ENCODE measurements at places on chromosomes 2 and 18.

GRCh38 chr18:11154368-11154989 lies 5.1 kb upstream of the PIEZO2 start:
- peak; percentile 67 for DNase-seq

- no peak for DNase-seq
Observed at GRCh38 chr2:135960150-135960549, 25.3 kb downstream of the DARS1 start.

GRCh38 chr2:127950264-127950663 lies 64.5 kb upstream of the AMMECR1L start:
- DNase-seq, result no peak

DNA sequence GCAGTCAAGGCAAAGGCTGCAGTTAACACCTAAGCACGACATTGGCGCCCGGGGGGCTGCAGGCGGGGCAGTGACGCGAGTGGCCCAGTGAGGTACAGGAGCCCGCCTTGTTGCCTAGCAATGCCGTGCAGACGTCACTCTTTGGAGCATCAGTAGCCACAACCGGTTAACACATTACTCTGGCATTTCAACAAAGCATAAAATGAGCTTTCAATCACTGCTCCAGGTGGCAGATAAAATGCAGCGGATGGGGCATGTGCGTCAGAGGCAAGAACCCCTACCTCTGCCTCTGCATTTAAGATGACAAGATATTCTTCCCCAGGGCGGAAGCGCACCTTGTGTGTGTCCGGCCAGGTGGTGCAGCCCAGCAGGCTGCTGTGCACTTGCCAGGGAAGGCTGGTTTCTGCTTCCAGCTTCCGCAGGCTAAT lies 139.4 kb downstream of the MTCL1 start:
- DNase-seq, result no peak

- DNase-seq, result no peak
Observed at GRCh38 chr18:73315381-73315780, 447.6 kb upstream of the NETO1 start.

- peak; percentile 51 for DNase-seq
Observed at GRCh38 chr18:44830581-44830980, 149.9 kb downstream of the SETBP1 start.

DNA sequence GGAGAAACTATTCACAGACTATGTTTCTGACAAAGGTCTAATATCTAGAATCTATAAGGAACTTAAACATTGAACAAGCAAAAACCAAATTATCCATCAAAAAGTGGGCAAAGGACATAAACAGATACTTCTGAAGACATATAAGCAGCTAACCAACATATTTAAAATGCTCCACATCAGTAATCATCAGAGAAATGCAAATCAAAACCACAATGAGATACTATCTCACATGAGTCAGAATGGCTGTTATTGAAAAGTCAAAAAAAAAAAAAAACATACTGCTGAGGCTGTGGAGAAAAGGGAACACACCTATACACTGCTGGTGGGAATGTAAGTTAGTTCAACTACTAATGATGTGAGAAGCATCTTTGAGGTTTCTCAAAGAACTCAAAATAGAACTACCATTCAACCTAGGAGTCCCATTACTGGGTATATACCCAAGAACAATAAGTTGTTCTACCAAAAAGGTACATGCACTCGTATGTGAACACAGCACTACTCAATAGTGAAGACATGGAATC lies 220.4 kb upstream of the TFPI start:
- peak; percentile 75 for DNase-seq

DNA sequence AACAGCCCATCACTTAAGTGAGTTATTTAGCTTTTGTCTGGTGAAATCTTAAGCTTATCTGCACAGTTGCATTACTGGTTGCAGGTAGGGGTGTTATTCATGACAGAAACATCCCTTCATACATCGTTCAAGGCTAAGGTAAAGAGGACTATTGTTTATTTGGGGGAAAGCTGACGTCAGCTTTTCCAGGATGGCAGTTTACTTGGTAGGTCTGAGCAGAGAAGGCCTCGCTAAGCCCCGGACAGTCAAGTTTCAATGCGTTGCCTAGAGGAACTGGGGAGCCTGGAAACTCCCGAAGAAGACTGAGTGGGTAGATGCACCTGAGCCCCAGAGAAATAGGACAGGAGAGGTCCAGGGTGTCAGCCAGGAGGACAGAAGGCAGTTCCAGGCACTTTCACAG lies 2.2 kb downstream of the RNU4ATAC start:
- no peak for DNase-seq

- DNase-seq, result no peak
Observed at GRCh38 chr2:207492461-207492860, 37.3 kb upstream of the CREB1 start.

GRCh38 chr2:142222715-142223114 lies 91.9 kb upstream of the LRP1B start:
- peak; percentile 53 for DNase-seq

DNA sequence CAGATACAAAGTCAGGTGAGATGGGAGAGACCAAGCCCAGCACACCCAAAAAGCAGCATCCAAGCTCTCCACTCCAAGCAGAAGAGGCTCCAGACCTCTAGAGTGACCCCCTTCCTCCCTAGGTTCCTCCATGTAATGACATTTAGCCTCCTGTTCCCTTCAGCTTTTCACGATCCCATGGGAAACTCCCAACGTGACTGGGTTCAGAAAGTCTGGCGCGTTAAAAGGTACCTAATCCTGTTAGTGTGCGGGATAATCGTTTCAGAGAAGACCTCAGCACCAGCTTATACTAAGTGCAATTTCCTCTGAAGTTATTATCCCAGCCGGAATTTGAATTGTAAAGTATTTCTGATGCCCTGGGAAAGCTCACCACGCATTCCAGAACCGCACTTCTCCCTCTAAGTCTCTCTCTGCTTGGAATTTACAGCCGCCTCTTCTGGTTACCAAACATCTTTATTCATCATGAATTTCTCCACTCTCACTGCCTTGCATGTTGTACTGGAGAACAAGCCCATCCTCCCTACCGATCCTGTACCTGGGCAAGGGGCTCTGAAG lies 46.9 kb downstream of the CCBE1 start:
- DNase-seq, result peak; percentile 80

DNA sequence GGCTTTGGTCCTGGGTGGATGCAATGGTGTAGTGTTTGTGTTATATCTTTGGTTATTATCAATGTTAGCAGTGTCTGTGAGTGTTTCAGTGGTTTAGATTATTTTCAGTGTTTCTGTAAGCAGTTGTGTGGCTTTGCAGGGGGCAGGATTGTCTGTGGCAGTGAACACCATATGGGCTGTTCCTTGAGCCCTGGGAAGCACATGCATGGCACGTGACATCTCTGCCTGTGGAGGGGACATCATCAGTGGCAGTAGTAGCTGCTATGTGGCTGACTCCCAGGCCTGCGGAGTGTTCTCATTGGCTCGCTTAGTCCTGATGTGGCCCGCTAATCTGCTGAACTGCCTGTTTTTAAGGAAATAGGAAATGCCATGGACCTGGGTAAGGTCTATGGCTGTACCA lies 327.5 kb downstream of the GULP1 start:
- no peak for DNase-seq

DNA sequence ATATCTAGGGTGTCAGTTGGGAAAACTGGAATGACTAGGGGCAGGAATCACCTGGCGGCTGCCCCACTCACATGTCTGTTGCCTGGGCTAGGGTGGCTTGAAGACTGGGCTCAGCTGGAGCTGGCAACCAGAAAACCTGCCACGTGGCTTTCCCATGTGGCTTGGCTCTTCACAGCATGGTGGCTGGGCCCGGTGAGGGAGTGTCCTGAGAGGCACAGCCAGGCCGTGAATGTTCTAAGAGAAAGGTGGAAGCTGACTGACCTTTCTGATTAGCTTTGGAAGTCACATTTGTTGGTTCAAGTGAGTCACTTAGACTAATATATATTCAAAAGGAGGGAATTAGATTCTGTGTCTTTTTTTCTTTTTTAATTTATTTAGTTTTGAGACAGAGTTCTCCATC lies 22.7 kb downstream of the SP5 start:
- no peak for DNase-seq

GRCh38 chr2:18077704-18078103 lies 199.2 kb downstream of the KCNS3 start:
- DNase-seq, result peak; percentile 68

DNA sequence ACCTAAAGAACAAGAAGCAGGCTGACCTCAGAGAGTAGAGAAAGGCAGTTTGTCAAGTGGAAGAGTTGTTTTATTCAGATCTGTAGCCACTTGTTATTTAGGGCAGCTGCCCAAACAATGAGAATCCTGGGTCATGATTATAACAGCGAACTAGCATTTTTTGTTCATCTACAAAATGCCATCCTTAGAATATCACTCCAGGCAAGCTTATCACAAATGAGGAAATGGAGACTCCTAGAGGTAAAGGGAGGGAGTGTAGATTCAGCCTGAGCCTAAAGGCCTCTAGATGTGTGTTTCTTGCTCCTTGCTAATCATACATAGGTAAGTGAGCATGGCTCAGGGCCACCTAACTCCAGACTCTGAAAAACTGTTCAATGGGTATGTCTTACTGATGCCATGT lies 126.1 kb downstream of the HNMT start:
- DNase-seq, result peak; percentile 48

- peak; percentile 70 for DNase-seq
Observed at GRCh38 chr2:19775838-19776237, 125.9 kb downstream of the TTC32 start.

- DNase-seq, result no peak
Observed at GRCh38 chr2:42653908-42654445, 85.5 kb downstream of the MTA3 start.

- no peak for DNase-seq
Observed at GRCh38 chr2:18078216-18078615, 199.7 kb downstream of the KCNS3 start.

- DNase-seq, result no peak
Observed at GRCh38 chr2:226971084-226971483, 135.2 kb downstream of the RHBDD1 start.

GRCh38 chr2:210768329-210768910 lies 212.0 kb downstream of the CPS1 start:
- DNase-seq, result no peak

DNA sequence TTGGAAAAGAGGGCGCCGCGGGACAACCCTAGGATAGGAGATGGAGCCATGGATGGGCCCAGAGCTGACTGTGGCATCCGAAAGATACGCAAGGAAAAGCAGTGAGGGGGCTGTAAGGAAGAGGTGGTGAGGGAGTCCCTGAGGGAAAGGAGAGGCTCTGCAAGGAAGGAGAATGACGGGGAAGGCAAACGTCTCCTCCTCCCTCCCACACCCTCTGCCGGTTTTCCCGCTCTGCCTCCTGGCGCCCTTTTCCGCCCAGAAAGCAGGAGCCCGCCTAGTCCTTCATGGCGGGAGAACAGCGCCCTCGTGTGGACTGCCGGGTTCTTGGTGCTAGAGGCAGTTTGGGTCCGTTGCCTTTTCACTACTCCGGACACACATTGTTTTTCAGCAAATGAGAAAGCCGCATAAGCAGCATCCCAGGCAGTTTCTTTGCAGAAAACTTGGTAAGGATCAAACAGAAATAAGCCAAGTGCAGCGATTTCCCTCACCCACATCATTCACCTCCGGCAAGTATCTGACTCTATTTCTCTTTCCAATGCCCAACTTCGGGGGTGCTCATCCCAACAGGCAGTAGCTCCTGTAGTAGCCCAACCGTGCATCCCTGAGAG lies 200.4 kb downstream of the INO80D start:
- DNase-seq, result peak; percentile 77

- DNase-seq, result no peak
Observed at GRCh38 chr18:10332452-10332851, 122.0 kb upstream of the APCDD1 start.

GRCh38 chr2:130353291-130354138 lies 2.3 kb upstream of the PTPN18 start:
- DNase-seq, result no peak

GRCh38 chr2:56565143-56565542 lies 381.4 kb downstream of the CCDC85A start:
- DNase-seq, result peak; percentile 29

GRCh38 chr2:24827321-24828237 lies 34.4 kb downstream of the CENPO start:
- peak; percentile 79 for DNase-seq

- DNase-seq, result no peak
Observed at GRCh38 chr2:100835006-100835659, 15.2 kb downstream of the NPAS2 start.

GRCh38 chr2:197274349-197274748 lies 36.2 kb downstream of the ANKRD44 start:
- no peak for DNase-seq

GRCh38 chr18:49368876-49369440 lies 91.5 kb downstream of the DYM start:
- DNase-seq, result no peak

GRCh38 chr2:31188131-31188530 lies 29.2 kb downstream of the CAPN14 start:
- DNase-seq, result no peak

- DNase-seq, result peak; percentile 50
Observed at GRCh38 chr2:32882816-32883810, 63.6 kb upstream of the LTBP1 start.

DNA sequence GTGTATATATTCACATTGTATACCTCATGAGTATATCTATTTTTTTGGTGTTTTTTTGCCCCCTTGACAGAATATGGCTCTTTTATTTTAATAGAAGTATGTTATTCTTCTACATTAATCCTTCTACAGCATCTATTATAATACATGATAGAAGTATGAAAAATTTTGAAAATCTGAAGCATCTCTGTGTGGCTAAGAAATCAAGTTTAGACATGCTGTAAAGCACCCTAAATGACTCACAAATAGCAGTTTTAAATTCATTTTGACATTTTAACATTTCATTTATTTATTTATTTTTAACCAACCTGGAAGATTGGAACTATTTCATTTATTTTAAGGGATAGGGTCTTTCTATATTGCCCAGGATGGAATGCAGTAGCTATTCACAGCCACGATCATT lies 33.8 kb upstream of the ROCK1 start:
- DNase-seq, result no peak

DNA sequence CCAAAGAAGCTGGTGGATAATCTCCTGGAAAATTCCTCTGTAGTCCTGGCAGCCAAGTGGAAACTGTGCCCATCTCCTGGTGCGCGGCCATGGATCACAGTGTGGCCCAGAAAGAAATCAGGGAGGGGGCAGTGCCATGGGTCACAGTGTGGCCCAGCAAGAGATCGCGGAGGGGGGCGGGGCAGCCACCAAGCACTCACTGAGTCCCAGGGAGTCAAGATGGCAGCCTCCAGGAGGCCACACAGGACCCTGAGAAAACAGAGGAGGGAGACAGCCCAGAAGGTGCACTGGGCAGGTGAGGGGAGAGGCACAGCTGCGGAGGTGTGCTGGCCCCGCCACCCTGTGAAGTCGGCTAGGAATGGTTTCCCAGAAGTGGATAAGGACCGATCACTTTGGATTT lies 8.1 kb upstream of the ATP6V1B1 start:
- no peak for DNase-seq
